Hematopoietic multipotent progenitor cell treated with erythropoietin and hydrocortisone succinate and interleukin-3 and kit ligand, for 8 days (in vitro differentiated cells): ENCODE measurements at places on chromosomes 2 and 18.

DNA sequence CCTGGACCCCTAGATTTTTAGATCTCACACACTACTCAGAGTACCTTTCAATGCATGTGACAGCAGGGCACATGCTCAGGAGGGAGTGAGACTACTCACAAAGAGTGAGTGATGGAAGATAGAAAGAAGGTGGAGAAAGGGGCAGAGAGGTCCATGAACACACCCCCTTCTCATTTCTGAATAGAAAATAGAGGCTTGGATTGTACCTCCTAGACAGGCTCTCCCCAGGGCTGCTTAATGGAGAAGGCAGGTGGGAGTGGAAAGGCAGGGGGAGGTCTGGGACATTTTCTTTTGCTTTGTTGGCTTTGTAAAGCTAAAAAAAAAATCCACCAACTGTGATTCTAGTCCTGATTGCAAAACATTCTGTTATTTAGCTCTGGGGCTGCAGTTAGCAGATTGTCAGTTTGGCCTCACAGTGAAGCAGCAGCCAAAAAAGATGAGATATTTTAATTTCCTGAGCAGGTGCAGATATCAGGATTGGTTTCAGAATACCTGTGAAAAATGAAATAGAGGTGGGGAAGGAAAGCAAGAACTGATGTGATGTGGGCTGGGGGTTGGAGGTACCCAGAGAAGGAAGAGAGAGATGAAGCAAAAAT, 119.3 kb upstream of the GYPC start:
- DNase-seq: no peak

DNA sequence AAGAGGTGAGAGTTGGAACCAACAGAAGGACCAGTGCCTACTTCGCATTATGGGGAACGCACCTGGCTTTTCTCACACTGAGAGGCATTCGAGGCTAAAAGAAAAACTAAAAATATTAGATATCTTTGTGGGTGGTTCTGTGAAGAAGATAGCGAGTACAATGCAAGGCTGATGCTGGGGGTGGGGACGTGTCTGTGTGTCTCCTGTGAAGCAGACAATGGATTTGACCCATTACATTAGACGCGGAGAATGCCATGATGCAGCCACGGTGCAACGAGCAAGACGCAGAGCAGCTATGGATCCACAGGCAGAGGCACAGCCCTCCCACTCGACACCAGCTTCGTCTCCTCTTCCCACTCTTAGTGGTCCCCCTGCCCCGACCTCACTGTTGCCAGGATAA, 61.0 kb downstream of the ADCY3 start:
- DNase-seq: no peak

DNA sequence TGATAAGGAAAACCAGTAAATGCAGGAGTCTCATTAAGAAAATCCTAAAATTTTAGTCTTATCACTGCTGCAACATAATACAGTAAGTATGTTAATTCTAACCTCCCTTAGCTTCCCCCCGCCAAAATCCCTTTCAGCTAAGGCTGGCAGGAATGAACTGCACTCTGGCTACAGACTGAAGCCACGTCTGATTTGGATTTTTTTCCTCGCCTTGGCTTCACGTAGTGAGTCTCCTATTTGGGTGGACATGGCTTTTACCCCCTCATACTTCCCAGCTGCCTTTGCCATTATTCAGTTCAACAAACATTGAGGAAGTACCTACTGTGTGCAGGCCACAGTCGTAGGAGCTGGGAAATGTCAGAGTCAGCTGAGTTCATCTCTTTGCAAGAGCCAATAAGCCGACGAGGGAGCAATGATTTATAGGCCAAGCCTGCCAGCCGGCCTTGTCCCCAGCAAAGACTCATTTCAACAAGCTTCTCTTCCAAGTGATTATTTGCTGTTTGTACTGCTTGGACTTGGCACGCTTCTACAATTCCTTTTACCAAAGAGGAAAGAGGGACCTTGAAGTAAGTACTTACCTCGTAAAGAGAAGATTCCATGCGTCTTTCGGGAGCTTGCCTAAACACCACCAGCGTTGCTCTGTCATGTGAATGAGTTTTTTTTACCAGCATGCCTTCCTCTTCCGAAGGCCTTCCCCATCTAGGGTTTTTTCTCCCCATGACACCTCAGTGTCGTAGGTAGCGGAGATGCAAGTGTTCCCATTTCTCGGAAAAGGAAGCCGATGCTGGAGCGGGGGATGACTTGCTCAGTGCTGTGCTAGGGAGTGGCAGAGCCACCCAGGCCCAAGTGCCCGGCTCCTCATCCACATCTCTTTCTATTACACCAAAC, 138.6 kb downstream of the KLHL29 start:
- no peak for DNase-seq

GRCh38 chr18:58386780-58387179, 242.1 kb downstream of the ALPK2 start:
- DNase-seq: no peak

GRCh38 chr18:21739604-21740537, 721 bp upstream of the MIB1 start:
- DNase-seq: no peak

DNA sequence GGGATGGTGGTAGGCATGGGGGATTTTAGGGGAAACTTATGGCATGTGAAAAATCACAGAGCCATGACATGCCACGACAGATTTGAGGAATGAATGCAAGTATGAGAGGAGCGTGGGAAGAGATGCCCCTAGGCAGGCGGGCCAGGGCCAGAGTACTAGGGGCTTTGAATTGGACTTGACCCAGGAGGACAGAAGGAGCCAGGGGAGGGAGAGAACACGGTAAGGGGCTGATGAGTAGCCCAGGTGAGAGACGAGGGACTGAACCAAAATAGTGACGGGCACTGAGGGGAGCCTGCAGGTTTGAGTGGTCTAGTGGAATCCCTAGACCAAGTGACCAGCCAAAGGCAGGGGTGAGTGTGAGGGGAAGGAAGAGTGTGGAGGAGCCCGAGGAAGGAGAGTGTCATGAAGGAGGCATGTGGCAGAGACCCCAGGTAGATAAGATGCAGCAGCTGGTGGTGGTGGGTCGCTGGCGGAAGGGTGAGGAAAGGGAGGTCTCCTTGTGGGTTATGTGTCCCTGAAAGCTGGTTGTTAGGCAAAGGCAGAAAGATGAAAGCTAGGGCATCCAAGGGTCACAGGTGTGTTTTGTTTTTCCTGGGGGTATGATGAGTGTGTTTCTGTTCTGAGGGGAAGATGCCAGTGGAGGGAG, 48.7 kb downstream of the ZBTB7C start:
- DNase-seq: no peak

- DNase-seq: no peak
These were observed 130.3 kb upstream of the CTAGE1 start for GRCh38 chr18:22547807-22548561.

DNA sequence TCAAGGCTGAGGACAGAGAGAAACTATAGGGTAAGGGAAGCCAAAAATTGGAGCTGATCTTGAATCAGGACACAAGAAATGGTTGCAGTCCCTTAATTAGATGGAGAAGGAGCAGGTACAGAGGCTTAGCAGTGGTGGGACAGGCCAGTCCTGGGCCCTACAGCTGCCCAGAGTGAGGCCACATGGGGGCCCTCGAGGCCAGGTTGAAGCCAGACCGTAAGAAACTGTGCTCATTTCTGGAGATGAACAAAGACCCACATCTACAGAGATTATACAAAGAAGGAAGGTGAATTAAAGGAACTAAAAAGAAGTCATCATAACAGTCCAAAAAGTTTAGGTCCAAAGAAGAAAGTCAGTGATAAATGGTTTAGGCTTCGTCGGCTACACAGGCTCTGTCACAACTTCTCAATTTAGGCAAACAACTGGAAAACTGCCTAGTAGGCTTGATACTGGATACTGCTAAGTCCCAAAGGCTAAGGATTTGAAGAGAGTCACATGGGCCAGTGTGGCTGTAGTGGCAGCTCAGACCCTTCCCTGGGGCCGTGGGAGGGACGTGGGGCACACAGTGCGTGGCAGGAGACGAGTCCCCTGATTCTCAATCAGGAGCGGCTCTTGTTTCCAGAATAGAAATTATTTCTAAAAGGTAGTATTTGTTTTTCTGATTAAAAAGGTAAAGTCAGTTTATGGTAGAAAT, 50.4 kb upstream of the CNGA3 start:
- no peak for DNase-seq

- no peak for DNase-seq
These were observed 246.4 kb downstream of the KLHL29 start for GRCh38 chr2:23631389-23631788.

- no peak for DNase-seq
These were observed 958.8 kb upstream of the NRXN1 start for GRCh38 chr2:51990684-51991083.

- no peak for DNase-seq
These were observed 812.6 kb upstream of the POU3F3 start for GRCh38 chr2:104041351-104041750.

GRCh38 chr2:191790737-191791136, 56.2 kb downstream of the CAVIN2 start:
- no peak for DNase-seq

- no peak for DNase-seq
These were observed 223.2 kb upstream of the APCDD1 start for GRCh38 chr18:10231220-10231619.
